COLO829 (cell line): ENCODE measurements at places on chromosomes 6 and 20.

- no peak for DNase-seq
Observed at GRCh38 chr6:71127374-71127773, 161.2 kb upstream of the OGFRL1 start.

DNA sequence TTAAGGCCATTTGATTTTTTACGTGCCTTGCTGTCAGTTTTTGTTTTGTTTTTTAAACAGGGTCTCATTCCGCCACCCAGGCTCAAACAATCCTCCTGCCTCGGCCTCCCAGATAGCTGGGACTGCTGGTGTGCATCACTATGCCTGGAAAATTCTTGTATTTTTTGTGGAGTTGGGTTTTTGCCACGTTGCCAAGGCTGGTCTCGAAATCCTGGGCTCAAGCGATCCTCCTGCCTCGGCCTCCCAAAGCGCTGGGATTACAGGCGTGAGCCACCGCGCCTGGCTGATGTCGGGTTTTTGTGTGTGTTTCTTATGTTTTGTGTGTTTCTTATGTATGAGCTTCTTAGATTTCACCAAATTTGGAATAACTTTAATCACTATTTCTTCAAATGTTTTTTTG lies 104.8 kb downstream of the TAF4 start:
- no peak for DNase-seq

GRCh38 chr20:16703570-16703969 lies 26.3 kb upstream of the SNRPB2 start:
- no peak for DNase-seq

DNA sequence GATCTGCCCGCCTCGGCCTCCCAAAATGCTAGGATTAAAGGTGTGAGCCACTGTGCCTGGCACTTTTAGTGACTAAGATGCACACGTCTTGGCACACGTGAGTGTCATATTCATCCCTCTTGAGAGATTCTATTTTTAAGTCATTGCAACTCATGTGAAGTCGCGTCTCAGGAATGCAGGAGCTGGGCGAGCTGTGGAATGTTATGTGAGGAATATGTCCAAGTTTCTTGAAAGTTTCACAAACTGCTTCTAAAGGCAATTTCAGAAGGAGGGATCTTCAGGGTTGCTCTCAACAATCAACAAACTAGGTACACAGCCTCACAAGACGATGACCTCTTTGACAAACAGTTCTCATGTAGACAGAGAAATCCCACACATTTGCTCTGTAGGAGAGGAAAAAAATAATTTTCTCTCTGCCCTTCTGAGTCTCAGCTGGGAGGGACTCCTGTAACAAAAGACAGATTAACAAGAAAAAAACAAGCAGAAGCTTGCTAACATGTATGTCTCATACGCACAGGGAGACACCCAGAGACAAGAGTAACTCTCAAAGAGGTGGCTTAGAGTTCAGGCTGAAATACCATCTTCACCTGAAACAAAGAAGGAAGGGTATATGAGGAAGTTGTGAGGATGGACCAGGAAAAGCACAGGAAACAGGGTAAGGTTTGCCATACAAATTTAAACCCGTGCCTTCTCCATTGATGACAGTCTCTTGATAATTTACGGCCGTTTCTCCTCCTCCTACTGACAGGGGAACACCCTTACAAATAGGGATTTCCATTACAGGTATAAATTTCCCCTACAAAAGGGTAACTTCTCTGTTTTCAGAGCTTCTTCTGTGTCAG lies 45.3 kb upstream of the FAM50B start:
- peak; percentile 50 for DNase-seq

DNA sequence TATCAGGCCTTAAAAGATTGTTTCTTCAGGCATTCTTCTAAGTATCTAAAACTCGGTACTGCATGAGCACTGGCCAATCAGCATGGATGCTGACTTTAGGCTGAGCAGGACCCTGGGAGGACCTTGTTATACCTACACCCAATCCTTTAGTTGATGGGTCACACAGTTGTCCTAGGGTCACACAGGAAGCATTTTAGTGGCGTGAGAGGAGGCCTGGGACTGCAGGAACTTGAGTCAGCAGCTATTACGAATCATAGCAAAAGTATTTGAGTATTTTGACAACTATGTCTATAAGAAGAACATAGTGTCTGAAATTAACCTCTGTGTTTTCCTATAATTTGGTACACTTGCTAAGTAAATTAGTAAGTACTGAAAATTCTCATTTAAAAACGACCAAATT lies 741.4 kb downstream of the HACE1 start:
- no peak for DNase-seq

- DNase-seq, result no peak
Observed at GRCh38 chr20:31811796-31812728, 7.1 kb upstream of the MYLK2 start.

DNA sequence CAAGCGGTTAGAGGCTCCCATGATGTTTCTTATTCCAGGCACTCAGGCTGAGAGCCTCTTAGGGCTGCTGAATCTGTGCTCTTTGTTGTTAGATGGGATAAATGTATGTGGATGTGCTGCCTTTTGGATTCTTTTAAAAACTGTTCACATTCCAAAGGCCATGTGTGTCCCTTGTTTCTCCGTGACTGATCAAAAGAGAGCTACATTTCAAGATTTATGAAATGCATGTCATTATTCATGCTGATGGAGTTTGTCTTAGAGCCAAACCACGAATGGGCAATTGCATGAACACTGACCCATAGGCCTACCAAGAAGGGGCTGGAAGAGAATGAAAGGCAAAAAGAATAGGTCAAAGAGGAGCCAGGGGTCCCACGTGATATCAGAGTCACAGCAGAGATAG lies 104.9 kb upstream of the TSHZ2 start:
- DNase-seq, result no peak

GRCh38 chr6:107179004-107179403 lies 63.7 kb upstream of the BEND3 start:
- DNase-seq, result no peak

- no peak for DNase-seq
Observed at GRCh38 chr6:138110229-138110628, 3.0 kb upstream of the PERP start.

GRCh38 chr6:155212616-155213380 lies 51.0 kb upstream of the CLDN20 start:
- DNase-seq, result no peak

GRCh38 chr6:90574610-90575009 lies 12.3 kb downstream of the MAP3K7 start:
- DNase-seq, result no peak

GRCh38 chr6:158765499-158766068 lies 53.6 kb downstream of the EZR start:
- DNase-seq, result no peak

DNA sequence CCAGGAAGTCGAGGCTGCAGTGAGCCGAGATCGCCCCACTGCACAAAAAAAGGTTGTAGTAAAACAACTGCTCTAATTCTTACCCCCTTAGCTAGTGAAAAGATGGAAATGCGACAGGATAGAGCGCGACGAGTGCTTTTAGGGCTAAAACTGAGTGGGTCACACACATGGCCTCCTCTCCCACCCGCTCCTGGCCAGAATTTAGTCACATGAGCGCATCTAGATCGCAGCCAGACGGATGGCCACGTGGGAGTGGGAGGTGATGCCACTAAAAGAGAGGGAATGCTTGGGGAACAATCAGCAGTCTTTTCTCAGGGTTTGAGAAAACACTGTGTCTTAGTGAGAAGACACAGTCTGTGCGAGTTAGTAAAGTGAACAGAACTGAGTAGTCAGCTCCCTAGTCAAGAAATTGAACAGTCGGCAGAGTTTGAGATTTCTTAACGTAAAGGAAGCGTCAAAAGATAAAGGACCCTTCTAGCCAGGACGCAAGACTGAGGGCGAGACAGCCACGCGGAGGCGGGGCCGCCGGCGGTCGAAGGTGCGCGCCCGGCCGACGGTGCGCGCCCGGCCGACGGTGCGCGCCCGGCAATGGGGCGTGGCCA lies 664 bp upstream of the ACTR5 start:
- DNase-seq, result no peak

DNA sequence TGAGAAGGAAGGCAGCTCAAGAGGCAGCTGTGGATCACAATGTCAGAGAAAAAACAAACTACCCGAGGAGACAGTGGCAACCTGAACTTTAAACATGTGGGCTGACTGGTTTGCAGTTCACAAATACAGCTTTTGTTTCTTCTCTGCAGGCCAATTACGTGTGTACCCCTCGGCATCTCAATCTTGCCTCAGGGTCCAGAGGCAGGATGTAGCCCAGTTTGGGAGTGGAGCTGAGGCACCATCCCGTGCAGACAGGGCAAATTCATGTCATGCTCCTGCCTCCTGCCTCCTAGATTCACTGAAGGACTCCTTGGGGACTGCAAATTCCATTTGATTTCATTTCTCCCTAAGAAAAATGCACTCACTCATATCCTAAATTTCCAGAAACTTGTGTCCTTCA lies 94.2 kb upstream of the KCNK16 start:
- DNase-seq, result peak; percentile 99

DNA sequence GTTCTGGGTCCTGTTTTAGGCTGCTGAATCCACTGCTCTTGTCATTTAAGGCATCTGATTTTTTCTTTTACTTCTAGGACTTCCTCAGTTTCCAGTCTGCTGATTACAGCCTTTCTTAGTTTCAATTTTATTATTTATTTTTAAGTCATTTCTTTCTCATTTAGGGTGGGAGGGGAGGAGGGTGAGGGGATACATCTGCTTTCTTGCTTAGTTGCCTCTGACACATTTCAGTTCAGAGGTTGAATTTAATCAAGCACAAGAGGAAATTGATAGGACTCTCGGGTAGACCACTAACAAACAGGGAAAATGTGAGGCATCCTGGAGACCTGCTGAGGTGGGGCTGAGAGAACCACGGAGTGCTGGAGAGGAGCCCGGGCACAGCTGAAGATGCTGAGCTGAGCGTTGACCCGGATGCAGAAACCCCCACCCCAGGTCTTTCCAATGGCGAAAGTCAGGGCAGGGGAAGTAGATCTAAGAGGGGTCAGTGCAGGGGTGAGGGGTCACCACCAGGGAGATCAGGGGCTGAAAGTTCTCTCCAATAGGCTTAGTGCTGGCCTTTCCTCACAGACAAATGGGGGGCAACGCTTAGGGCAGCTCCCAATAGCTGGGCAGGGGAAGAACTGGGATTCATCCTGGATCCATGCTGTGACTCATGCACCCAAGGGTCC lies 7.6 kb upstream of the TREML2 start:
- no peak for DNase-seq

GRCh38 chr20:22681591-22682248 lies 97.3 kb upstream of the FOXA2 start:
- no peak for DNase-seq

DNA sequence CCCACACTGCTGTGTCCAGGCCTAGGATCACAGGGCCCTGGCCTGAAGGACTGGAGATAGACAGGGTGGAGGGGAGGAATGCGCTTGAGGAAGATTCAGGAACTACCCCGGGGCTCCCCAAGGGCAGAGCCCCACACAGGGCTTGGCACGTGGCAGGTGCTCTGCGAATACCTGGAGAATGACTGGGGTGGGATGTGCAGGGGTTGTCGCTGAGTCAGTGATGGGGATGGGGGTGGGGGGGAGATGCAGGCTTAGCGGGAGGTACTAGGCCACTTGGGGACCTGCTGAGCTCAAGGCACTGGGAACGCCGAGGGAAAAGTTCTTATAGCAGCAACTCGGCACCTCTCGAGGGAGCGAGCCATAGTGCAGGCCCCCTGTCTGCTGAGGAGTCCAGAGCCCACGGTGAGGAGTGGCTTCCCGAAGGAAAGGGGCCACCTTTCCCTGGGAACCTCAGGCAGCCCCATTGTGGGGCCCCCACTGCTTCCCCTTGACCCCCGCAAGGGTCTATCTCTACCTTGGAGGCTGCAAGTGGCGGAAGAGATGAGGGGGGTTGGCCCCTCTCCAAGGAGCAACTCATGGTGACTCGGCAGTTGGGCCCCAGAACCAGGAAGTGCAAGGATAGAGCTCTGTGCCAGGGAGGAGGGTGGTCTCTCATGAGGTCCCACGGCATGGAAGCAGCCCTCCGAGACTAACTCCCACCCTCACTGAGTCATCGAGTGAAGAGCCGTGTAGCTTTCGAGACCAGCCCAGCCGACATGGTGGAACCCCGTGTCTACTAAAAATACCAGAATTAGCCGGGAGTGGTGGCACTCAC lies 33.1 kb downstream of the SRC start:
- DNase-seq, result no peak

DNA sequence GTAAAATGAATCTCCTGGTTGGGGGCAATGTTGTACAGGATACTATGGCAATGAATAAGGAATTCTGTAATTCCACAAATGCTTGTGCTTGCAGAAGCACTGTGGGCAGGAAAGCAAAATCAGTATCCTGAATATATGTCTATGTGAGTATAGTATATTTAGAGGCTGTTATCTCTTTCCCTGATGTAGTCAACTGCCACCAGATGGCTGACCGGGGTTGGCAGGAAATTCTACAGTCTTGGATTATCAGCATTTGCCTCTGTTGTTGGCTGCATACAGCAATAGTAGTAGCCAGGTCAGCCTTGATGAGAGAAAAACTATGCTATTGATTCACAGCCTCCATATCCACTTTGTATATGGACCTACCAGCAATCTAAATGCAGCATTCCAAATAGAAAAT lies 425.1 kb upstream of the JAG1 start:
- no peak for DNase-seq

GRCh38 chr6:156174031-156174890 lies 602.9 kb upstream of the ARID1B start:
- DNase-seq, result no peak

GRCh38 chr20:60897976-60898375 lies 354.1 kb upstream of the CDH4 start:
- no peak for DNase-seq

- no peak for DNase-seq
Observed at GRCh38 chr6:140012150-140012549, 637.7 kb upstream of the CITED2 start.

GRCh38 chr20:14919501-14920081 lies 582.2 kb upstream of the FLRT3 start:
- peak; percentile 16 for DNase-seq

- no peak for DNase-seq
Observed at GRCh38 chr6:115667478-115668026, 393.1 kb downstream of the FRK start.

DNA sequence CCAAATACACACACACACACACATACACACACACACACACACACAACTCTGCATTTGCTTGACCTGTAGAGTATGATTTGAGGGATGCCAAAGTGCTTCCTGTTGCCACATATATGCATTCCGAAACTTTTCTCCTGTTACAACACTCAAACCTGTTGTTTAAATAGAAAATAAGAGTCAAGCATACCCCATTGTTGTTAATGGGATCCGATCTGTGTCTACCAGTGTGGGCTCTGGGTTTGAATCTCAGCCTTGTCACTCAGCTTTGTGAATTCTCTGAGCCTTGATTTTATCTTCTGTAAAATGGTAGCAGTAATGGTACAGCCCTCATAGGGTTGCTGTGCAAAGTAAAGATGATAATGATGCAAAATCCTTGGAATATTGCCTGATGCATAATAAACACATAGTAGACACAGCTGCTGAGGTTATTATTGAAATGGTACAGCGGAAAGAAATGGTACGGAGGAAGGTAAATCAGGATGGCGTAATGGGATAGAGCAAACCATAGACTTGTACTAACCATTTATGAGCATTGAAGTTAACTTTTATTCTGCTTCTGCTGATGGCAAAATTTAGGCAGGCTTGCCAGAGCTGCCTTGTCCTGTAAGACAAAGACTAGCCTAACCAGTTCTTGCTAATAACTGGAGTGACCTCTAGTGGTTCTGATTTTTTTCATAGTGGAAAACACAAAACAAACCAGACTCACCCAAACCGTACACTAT lies 113.5 kb upstream of the PHACTR1 start:
- no peak for DNase-seq
